ENCODE measurements at places on chromosomes 3 and 15.

DNA sequence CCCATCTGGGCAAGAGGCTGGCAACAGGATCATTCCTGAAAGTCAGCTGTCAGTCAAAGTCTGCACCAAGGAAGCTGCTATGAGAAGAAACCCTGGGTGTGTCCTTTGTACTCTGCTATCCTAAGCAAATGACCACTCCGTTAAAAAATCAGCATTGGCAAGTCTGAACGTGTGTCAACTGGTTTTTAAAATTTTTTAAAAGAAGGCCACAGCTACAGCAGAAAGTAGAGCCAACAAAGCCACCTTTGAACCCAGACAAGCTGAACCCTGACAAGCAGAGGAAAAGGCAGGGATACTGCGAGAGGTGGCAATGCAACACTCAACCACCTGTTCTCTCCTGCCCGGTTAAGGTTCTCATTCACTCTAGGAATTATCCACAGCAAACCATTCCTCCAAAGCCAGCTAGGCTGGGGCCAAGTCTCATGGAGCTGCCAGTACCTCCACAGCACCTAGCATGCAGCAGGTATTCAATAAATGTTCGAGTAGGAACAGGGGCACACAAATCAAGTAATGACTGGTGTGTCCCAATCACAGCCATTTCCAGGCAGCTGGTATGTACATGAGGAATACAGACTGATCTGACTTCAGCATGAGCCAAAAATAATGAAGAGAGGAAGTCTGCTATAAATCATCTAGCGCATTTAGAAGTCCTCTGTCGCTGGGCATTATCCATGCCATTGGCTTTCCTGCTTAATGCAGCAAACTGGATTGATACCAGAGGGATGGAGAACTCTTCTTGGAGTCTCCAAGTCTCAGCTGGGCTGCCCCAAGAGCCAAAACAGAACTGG lies 76.0 kb downstream of the ADCY5 start:
- DNase-seq, result no peak

DNA sequence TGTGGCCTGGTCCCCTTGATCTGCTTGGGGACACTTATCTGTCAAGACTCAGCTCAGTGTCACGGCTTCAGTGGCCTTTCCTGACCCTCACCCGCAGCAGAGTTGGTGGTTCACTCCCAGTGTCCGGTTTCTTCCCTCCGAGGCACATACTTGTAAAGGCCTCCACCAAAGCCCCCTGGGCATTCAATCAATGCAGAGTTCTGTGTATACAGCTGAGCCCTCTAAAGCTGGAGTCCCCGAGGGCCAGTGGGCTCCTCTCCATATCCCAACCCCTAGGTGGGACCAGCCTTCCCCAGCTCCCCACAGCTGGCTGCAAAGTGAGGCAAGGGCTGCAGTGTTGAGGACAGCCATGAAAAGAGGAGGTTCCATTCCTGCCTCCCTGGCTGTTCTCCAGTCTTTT lies 70.9 kb upstream of the RGMA start:
- DNase-seq, result no peak

DNA sequence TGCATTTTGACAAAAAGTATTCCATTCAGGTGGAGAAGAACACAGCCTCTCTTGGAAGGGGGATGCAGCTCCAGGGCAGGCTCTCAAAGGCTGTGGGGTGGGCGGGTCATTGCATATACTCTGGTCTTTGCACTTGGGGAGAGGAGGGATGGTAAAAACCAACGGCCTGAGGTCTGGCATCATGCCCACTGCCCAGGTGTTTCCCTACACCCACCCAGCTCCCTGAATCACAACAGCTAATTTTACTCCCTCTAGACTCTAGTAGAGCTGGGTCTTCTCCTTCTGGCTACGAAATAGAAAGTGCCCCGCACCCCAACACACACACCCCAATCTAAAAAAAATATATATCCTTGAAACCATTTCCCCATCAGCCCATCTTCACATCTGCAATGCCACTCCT lies 1.0 kb downstream of the MYLK start:
- DNase-seq, result no peak

GRCh38 chr3:79019137-79019923 lies 748.5 kb downstream of the ROBO1 start:
- DNase-seq, result no peak

- DNase-seq, result no peak
Measured at GRCh38 chr15:52295421-52296001, at the start of gene MYO5C. TSS of gene MYO5C (minus strand) at chr15:52295804. CDS start at chr15:52295636, 168 bp downstream.
